ENCODE measurements at places on chromosomes 16 and 17. TPM values are rescaled to one million over a fixed set of nuclear protein-coding genes. Genes with fewer than 3 reads are reported as not detected.

ABI3 gene
- 0.77 TPM for polyA plus RNA-seq

DNA sequence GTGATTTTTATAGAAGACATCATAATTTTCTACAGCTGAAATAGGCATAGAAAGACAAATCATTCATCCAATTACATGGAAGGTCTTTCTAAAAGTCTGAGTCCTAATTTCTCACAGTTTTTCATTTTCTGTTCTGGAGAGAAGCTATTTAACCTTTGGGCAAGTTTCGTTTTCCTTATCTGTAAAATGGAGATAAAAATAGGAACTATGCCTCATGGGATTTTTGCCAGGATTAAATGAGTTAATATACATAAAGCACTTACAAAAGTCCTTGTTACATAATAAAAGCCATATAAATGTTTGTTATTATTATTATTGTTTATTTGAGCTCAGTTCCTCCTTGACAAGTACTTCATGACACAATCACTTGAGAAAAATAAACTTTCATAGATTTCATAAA lies 121.4 kb downstream of the SKAP1 start:
- no peak for DNase-seq

DNA sequence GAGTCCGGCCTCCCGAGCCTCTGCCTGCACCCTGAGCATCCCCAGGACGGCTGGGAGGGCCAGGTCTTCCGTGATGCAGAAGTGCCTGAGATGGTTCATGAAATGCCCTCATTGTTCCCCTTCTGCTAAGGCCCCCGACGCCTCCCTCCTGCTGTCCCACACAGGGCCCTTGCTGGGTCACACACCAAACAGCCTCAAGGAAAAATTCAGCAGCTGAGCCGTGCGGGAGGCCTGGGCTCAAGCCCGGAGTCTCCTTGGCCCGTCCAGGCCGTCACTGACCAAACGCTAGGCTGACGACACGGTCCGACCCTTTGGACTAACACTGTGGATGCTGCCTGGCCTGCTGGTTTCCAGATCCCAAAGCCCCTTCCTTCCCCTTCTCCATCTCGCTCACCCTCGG lies 90.2 kb downstream of the RTN4RL1 start:
- no peak for DNase-seq

DNA sequence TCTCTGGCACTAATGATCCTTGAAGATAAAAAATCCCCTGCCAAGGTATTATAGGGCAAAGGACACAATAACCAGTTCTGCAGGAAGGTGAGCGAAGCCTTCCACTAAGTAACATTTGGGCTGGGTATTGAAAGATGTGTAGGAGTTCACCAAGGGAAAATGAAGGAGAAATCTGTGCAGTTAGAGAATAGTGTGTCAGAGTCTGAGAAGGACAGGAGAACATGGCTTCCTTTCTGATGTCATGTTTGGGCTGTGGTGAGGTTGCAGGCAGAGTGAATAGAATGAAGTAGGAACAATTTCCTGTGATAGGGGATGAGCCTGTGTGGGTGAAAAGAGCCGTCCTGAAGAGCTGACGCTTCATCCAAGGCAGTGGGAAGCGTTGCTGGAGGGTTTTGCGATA lies 24.1 kb upstream of the CIITA start:
- DNase-seq, result no peak

GRCh38 chr16:66457888-66458287 lies 30.8 kb downstream of the BEAN1 start:
- DNase-seq, result no peak

DNA sequence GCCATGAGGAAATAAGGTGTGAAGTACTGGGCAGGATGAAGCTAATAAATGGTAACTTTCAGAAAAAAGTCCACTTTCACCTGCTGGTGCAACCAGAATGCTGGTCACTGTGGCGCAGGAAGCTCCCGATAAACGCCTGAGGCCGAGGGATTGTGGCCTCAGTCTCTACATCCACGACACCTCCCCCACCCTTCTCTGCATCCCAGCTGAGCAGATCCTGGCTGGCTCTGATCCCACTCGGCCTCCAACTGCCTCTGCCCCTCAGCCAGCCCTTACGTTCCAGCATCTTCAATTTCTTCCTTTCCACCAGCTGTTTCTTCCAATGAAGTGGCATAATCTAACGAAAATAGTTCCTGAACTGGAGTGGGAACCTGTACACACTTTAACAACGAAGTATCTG lies 49.5 kb downstream of the COX4I1 start:
- no peak for DNase-seq

DNA sequence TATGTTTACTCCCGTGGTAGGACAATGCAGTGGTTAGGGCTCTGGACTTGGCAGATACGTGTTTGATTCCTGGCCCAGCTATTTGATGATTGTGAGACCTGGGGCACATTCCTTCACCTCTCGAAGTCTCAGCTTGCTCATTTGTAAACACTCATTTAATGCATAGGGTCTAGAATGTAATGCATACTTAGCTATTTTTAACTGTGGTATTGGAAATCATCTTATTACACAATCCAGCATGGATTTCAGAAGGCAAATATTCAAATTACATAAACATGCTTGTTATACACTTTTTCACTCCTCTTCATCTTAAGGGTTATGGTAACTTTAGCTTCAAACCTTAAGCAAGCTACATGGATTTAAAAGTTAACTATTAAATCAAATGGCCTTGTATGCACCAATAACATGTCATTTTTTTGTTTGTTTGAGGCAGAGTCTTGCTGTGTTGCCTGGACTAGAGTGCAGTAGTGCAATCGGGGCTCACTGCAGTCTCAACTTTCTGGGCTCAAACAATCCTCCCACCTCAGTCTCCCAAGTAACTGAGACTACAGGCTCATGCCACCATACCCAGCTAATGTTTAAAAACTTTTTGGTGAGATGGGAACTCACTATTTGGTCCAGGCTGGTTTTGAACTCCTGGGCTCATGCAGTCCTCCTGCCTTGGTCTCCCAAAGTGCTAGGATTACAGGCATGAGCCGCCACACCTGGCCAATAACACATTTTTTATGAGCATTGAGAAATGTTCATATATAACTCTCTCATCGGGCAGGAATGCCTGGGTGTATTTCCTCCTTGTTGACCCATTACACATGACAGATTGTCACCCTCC lies 52.5 kb downstream of the VAT1L start:
- no peak for DNase-seq

DNA sequence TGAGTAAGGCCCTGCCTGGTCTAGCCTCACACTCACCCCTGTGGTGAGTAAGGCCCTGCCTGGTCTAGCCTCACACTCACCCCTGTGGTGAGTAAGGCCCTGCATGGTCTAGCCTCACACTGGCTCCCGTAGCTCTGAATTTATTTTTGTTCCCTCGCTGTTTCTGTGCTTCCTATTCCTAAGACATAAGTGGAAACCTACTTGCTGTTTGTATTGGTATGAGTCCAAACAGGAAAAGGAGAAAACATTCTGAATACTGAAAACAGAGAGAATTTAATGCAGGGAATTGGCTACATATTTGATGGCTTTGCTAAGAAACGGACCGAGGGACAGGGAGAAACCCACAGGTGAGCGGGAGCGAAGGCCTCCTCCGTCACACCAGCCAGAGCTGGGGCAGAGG lies 267.8 kb downstream of the FOXL1 start:
- DNase-seq, result no peak

Data from aorta (tissue), 5 donors.